HepG2 (cell line): ENCODE measurements at places on chromosomes 12 and 14. TPM values are rescaled to one million over a fixed set of nuclear protein-coding genes. Genes with fewer than 3 reads are reported as not detected.

GRCh38 chr12:91142221-91142631 lies 30.9 kb upstream of the LUM start:
- no peak for DNase-seq

GRCh38 chr12:49231878-49232655 lies 32.8 kb upstream of the TUBA1C start:
- DNase-seq, result no peak

DNA sequence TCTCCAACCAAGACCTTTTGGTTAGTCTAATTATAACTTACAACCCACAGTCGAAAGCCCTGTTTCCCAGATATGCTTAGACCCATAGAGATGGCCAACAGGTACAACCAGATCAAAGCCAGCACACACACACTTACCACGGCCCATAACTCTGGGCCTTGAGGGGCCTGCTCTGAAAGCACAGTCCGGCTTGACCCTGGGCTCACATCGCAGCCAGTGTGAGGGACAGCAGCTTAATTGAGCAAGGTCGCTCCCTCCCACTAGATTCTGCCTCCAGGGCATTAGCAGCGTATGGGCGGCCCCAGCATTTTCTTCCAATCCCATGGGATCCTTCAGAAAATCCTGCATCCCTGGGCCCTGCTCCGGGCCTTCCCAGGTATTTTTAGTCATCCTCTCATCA lies 157.4 kb upstream of the FKBP4 start:
- no peak for DNase-seq

GRCh38 chr14:100902295-100903133 lies 1.0 kb downstream of the RTL1 start:
- DNase-seq, result peak; percentile 52

GRCh38 chr12:104665296-104665695 lies 208.5 kb downstream of the CHST11 start:
- DNase-seq, result no peak

GRCh38 chr14:100025111-100025510 lies 40.1 kb upstream of the EVL start:
- DNase-seq, result peak; percentile 35

DNA sequence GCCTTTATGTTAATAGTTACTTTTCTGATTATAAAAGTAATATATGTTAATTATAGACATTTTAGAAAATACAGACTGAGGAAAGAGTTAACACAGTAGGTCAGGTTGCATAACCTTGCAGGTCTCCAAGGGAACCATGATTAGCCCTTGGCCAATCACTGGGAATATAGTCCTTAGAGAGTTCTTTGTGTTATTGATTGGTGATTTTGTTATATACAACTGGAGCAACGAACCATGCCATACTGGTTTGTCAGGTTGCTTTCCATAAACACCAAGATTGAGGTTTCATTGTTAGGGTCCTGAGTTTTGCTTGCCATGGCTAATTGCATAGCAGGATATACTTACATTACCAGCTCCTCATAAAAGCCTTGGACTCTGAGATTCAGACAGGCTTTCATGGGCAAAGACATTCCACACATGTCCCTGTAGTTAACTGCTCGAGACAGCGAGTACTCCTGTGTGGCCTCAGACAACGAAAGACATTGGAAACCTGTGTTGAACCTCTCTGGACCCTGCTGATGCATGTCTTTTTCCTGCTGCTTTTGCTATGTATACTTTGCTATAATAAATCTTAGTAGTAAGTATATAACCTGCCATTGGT lies 33.7 kb downstream of the MAPK1IP1L start:
- DNase-seq, result no peak

DNA sequence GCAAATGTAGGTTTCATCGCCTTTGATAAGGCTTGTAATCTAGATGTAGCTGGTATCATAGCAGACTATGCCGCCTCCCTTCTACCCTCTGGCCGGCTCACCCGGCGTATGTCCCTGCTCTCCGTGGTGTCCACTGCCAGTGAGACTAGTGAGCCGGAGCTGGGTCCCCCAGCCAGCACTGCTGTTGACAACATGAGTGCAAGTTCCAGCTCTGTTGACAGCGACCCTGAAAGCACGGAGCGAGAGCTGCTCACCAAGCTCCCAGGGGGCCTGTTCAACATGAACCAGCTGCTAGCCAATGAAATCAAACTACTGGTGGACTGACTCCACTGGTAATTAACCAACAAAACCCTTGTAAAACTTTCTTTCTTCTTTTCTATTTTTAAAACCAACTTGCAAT lies 49.0 kb upstream of the A2ML1 start:
- DNase-seq, result no peak

DNA sequence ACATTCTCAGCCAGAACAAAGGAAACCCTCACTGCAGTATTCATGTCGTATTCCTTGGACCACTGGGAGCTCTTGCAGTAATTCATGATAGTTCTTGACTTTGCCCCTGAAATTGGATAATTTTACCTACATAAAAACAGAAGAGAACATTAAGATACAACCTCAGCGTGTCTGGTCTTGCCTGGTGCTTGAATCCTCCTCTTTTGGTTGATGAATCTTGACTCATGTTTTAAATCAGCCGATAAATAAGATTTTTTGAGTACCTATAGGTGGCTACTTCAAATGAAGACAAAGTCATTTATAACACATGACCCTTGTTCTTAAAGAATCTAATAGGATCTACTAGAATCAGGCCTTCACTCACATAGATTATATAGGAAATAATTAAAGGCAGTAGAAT lies 221.0 kb downstream of the PTPRO start:
- DNase-seq, result no peak

- DNase-seq, result peak; percentile 40
Observed at GRCh38 chr14:94411638-94412037, 23.2 kb upstream of the SERPINA1 start.

DNA sequence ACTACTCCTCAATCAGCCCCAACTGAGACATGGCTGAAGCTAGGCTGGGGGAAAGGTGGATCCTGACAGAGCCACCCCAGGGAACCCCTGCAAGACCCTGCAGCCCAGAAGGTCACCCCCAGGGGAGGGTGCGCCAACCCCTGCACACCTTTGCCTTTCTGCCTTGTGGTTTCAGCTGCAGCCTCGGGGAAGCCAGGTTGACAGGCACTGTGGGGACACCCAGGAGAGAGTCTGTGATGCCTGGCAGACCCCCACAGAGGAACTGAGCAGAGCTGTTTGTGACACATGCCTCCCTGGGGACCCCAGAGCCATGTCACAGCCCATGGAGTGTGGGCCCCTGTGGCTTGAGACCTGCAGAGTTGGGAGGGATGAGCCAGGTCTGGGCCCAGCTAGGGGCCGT lies 11.8 kb upstream of the HHIPL1 start:
- DNase-seq, result no peak

- DNase-seq, result peak; percentile 85
Observed at GRCh38 chr14:94451091-94451771, 1.4 kb downstream of the SERPINA11 start.

DNA sequence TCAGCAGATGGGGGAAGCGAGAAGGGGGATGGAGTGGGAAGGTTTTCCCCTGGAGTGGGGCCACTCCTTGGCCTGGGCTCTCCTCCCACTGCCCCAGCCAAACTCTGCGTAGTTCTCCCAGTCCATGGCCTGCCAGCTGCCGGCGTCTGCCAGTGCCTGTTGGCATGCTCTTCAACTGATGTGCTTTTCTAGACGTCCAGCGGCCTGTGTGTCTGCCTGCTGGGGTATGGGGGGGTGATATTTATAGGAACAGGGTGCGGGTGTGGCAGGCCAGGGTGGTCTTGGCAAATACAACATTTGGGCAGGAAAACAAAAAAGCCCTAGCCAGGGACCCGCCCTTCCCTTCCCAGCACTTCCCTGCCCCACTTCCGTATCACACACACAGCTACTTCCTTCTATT lies 786.3 kb upstream of the NOVA1 start:
- DNase-seq, result no peak

DNA sequence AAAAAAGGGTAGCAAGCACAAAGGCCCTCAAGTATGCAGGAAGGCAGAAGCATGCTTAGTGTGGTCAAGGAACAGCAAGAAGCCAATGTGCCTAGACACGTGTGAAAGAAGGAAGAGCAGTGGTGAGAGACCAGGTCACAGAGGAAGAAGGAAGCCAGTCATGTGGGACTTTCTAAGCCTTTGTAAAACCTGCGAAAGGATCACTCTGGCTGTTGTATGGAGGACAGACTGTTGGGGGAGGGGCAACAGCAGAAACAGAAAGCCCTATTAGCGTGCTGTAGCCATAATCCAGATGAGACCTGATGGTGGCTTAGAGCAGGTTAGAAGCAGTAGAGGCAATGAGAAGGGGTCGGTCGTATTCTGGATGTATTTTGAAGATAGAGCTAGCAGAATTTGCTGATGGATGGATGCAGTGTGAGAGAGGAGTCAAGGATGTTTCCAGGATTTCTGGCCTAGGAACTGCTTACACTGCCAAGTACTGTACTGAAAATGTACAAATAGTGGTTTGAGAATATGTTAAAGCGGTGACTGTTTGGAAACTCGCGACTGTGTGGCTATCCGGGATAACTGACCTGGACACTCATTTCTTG lies 5.7 kb upstream of the MLF2 start:
- DNase-seq, result no peak

- no peak for DNase-seq
Observed at GRCh38 chr12:12990700-12991468, 9.2 kb downstream of the HEBP1 start.

DNA sequence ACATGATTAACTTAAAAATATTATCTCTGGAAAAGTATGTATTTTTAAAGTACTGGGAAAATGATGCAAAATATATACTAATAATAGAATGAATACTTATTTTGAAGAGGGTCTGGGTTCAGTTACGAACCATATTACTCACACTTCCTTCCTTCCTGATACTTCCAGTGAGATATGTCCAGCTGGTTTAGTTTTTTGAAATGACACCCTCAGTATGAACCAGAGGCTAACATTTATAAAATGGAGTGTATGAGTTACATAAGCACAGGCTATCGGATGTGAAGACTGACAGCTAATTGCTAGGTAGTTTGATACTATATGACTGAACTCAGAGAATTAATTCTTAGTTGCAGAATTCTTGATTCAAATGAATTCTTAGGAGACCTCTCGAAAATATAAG lies 122.9 kb downstream of the OTOGL start:
- no peak for DNase-seq

GRCh38 chr12:119843100-119843499 lies 34.0 kb downstream of the CIT start:
- DNase-seq, result no peak

DNA sequence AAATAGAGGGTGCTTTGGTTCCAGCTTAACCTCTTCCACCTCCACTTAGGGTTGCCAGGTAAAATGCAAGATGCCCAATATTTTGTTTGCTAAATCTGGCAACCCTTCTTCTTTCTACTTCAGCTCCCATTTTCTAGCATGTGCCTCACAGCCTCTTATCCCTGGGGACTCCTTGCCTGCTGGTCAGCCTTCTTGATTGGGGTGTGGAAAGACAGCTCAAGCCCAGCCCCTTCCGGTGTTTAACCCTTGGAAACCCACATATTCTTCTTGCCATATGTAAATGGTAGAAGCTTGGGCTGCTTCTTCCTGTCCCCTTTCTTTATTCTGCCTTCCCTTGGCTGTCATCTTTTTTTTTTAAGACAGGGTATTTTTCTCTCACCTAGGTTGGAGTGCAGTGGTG lies 5.7 kb downstream of the SPIC start:
- DNase-seq, result no peak

The CD27 gene
- total RNA-seq, result not detected in 2 replicates

The MANSC4 gene
- not detected in 2 replicates for total RNA-seq

The HVCN1 gene
- 0.20 and 0.49 TPM in 2 replicates for total RNA-seq

The KCNC2 gene
- not detected in 2 replicates for total RNA-seq

The DAD1 gene
- total RNA-seq, result 385 and 558 TPM in 2 replicates

The PLEKHG7 gene
- not detected in 2 replicates for total RNA-seq

The SDR9C7 gene
- not detected in 2 replicates for total RNA-seq

The GALNT6 gene
- total RNA-seq, result 0.87 and 1.1 TPM in 2 replicates

The TSHR gene
- not detected in 2 replicates for total RNA-seq

The PLEKHD1 gene
- not detected in 2 replicates for total RNA-seq

The CDC42BPB gene
- total RNA-seq, result 19.7 and 20.2 TPM in 2 replicates

The HOTAIR gene
- not detected in 2 replicates for total RNA-seq

The TAS2R7 gene
- not detected in 2 replicates for total RNA-seq

The SYT1 gene
- total RNA-seq, result not detected in 2 replicates
